ENCODE measurements at places on chromosomes 13 and 19.

DNA sequence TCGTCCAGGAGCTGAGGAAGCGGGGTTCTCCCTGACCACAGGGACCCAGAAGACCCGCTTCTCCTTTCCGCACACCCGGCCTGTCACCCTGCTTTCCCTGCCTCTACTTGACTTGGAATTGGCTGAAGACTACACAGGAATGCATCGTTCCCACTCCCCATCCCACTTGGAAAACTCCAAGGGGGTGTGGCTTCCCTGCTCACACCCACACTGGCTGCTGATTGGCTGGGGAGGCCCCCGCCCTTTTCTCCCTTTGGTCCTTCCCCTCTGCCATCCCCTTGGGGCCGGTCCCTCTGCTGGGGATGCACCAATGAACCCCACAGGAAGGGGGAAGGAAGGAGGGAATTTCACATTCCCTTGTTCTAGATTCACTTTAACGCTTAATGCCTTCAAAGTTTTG, 18.9 kb downstream of the VASP start:
- DNase-seq, result peak; percentile 52

DNA sequence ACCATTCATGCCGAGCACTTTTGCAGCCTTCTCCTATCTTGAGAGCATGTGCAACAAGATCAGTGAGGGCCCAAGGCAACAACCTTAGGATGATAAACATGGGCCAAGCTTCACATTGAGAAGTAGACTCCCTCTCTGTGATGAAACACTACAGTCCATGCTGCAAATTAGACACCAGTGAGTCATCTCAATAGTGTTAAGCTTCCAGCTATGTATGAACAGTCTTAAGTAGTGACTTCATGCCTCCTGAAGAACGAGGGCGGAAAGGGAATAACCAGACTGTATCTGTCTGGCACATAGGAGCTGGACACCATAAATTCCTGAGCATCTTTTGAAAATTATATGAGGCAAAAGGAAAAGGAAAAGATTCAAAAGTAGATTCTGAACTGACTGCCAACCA, 309.9 kb upstream of the SLITRK1 start:
- no peak for DNase-seq

- DNase-seq, result no peak
Observed at GRCh38 chr13:32323912-32324311, 8.6 kb downstream of the BRCA2 start.

GRCh38 chr13:105442949-105443699, 1092.3 kb downstream of the EFNB2 start:
- no peak for DNase-seq

DNA sequence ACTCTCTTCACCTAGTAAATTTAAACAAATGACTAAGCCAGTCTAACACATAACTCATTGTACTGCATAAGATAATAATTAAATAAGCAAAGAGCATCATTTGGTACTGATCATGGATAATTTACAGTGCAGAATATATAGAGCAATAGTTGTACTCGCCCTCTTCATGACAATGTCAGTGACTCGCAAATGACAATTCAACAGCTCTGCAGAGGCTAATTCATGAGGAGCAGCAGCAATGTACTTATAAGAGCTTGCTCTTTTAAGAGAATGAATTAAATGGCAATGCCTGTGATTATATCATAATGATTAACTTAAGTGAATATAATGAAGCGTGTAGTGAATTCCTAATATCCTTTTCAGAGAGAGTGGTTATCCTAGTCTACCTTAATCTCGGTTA, 284.5 kb upstream of the PCDH20 start:
- DNase-seq, result no peak

DNA sequence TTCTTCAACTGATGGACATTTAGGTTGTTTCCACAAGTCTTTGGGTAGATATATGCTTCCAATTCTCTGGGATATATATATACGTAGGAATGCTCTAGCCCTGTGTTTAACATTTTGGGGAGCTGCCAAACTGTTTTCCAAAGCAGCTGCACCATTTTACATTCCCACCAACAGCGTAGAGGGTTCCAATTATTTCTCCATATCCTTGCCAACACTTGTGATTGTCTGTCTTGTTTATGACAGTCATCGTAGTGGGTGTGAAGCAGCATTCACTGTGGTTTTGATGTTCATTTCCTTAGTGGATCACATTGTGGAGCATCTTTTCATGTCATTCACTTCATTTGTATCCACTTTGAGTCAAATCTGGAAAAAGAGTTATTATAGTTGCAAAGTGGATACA, 4.7 kb upstream of the CBLC start:
- DNase-seq, result no peak

DNA sequence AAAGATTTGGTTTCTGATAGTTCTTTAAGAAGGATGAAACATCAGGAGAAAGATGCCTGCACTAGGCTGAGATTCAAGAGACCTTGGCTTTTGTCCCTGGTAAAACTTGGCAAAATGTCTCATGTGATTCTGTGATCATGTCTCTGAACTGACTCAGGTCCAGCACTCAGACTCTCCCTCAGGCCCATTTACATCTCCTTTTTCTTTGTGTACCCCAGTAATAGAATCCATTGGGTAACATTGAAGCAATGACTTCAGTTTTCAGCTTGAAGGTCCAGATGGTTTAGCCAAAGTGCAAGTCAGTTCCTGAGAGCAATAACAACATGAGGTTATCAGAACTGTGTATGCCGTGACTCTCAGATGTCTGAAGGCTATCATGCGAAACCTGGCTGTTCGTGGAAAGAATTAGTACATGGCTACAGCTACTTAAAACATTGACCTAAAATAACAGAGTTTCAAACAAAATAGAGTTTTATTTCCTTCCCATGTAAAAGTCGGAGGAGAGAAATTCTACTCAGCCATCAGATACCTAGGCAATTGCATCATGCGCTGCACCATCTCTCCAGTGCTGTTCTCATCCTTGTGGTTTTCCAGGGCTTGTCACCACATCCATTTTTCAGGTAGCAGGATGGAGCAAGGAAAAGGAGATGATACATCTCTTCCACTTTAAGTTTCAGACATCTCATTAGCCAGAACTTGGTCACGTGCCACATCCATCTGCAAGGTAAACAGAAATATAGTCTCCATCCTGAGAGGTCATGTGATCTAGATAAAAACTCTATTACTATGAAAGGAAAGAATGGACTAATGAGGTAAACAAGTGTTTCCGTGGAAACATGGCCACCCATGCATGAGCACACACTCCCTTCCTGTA, 117.3 kb downstream of the POSTN start:
- no peak for DNase-seq

GRCh38 chr19:30529876-30530275, 157.7 kb downstream of the ZNF536 start:
- DNase-seq, result no peak

GRCh38 chr19:23203841-23204344, 46.3 kb downstream of the ZNF724 start:
- no peak for DNase-seq

DNA sequence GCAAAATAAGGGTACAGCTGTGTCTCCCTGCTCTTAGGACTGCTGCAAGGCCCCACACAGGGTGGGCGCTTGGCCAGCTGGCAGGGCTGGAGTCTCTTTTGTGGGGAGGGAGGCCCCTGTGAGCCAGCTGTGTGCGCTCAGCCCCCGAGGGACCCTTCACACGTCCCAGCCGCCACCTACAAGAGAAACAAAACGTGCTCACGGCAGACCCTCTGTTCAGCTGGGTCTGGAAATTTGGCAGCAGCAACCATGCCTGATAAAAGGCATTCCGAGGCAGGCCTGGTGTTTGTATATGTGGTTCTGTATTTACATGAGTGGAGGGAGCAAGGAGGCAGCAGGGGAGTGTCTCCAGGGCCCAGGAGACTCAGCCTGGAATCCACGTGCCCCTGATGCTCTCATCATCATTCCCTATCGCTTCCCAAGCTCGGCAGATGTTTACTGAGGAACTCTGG, 49.7 kb downstream of the CRTC1 start:
- DNase-seq, result no peak

DNA sequence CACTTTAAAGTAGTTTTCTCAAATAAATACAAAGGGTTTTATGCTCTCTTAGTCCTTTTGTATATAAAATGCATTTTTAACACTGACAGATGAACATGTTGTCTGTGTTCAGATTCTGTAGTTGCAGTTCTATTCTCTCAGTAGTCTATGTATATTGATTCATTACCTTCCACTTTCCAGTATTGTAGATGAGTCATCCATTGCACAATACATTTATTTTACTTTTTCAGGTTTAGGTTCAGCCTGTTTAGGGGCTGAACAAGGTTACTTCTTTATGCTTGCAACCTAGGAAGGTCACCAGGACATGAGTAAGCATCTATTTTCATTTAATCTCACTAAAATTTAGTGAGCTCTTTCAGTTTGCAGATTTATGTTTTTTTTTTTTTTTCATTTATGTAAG, 173.6 kb downstream of the NALCN start:
- DNase-seq, result no peak

GRCh38 chr19:4504297-4504701, 14.0 kb downstream of the PLIN4 start:
- no peak for DNase-seq

GRCh38 chr19:5273782-5274181, 66.8 kb downstream of the PTPRS start:
- DNase-seq, result no peak

- DNase-seq, result no peak
Observed at GRCh38 chr19:55309448-55309847, 15.7 kb downstream of the TMEM150B start.

DNA sequence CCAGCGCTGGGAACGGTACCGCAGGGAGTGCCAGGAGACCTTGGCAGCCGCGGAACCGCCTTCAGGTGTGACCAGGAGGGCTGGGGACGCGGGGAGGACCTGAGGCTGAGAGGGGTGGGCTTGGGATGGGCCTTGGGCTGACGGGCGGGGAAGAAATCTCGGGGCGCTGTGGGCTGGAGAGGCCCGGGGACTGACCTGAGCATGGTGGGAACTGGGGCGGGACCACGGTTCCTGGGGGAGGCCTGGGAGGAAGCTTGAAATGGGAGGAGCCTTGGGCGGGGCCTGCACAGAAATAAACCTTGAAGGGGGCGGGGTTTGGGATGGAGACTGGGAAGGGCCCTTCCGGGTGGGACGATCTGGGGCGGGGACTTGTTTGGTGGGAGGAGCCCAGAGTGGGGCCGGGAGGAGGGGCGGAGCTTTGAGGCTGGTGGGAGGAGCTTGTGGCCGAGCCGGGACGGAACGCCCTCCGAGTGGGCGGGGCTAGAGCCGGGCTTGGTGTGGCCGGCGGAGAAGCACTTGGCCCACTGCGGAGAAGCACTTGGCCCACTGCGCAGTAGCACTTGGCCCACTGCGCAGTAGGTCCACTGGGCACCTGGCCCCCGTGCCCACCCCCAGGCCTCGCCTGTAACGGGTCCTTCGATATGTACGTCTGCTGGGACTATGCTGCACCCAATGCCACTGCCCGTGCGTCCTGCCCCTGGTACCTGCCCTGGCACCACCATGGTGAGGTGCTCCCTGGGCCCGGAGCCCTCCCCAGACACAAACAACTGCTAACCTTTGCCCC, 2.8 kb downstream of the GIPR start:
- peak; percentile 87 for DNase-seq

DNA sequence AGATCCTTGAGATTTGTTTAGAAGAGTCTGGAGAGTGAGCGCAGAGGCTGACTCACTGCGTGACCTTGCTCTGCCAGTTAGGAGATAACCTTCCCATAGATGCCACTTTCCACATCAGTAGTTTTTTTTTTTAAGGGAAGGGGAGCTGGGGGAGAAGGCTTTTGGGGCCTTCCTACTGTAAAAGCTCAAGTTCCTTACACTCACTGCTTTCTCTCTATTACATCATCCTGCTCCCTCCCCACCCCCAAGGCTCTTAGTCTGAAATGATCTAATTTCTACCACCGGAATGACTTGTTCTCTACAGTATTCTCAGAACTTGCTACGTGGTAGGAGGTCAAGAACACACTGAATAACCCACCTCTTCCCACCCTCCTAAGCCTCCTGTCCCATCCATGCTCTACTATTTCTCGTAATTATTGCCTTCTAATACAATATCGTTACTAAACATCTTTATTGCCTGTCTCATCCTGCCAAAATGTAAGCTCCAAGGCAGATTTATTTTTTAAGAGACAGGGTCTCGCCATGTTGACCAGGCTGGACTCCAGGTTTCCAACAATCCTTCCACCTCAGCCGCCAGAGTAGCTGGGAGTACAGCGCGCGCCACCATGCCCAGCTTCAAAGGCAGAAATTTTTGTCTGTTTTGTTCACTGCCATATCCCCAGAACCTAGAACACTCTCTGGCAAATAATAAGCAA, 1.2 kb downstream of the LONP1 start:
- DNase-seq, result peak; percentile 88

DNA sequence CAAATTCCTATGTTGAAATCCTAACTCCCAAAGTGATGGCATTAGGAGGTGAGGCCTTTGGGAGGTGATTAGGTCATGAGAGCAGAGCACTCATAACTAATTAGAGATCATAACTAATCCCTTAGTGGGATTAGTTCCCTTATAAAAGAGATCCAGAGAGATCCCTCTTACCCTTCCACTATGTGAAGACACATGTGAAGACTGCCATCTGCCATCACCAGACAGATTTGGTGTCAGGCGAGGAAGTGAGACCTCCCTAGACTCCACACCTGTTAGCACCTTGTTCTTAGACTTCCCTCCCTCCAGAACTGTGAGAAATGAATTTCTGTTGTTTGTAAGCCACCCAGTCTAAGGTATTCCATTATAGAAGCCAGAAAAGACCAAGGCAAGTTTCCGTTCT, 112.2 kb downstream of the NDFIP2 start:
- no peak for DNase-seq

DNA sequence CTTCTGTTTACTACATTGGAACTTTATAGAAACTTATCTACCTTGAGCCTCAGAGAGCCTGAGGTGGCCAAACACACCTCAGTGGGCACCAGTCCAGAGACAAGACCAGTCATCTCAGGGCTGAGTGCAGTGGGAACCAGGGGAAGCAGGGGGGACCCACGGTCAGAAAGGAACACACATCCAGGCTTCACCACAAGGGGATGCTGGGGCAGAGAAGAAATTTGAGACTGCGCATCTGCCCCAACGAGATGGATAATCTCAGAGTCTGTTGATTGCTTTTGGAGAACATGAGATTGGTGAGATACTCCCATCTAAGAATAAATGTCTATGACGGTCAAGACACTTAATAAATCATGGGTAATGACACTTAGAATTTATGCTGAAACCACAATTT, 98.7 kb downstream of the DOCK9 start:
- DNase-seq, result no peak

- DNase-seq, result peak; percentile 39
Observed at GRCh38 chr19:41993612-41994483, at the start of gene ATP1A3. ATP1A3 (minus strand) TSS chr19:41994230; CDS start chr19:41994076, 154 bp downstream.

- DNase-seq, result no peak
Observed at GRCh38 chr13:27979001-27979643, 9.4 kb downstream of the URAD start.

GRCh38 chr19:2243274-2244124, 5.6 kb upstream of the AMH start:
- DNase-seq, result no peak

GRCh38 chr13:26996965-26997752, 174.5 kb downstream of the USP12 start:
- DNase-seq, result no peak

DNA sequence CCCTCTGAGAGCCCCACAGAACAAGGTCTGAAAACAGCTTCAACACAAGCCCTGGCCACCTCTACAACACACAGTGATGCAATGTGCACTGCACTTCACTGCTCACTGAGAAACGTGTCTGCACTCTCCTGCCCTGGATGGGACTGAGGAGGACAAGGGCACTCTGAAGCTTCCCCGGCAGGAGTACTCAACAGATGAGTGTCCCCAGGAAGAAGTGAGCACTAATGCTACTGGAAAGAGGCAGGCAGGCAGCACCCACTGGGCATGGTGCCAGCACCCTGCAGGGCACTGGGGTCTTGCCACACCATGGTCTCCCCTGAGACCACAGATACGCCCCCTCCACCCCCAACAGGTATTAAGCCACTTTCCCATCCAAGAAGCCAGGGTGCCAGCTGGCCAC, 17.7 kb upstream of the SLC35E1 start:
- no peak for DNase-seq
